ENCODE measurements at places on chromosomes 16 and 17. TPM values are rescaled to one million over a fixed set of nuclear protein-coding genes. Genes with fewer than 3 reads are reported as not detected.

SLC22A31 gene
- not detected for total RNA-seq

TMEM92 gene
- total RNA-seq, result under 0.01 TPM

SPATA32 gene
- total RNA-seq, result not detected

GP2 gene
- not detected for total RNA-seq

CACNG3 gene
- total RNA-seq, result not detected

CCL2 gene
- total RNA-seq, result 102 TPM

HIGD1B gene
- total RNA-seq, result not detected

ALOX12 gene
- total RNA-seq, result not detected

BORCS6 gene
- total RNA-seq, result 7.8 TPM

ZNF19 gene
- total RNA-seq, result 1.3 TPM

PRSS22 gene
- total RNA-seq, result not detected

HS3ST2 gene
- total RNA-seq, result 0.13 TPM

LPCAT2 gene
- total RNA-seq, result 5.9 TPM

AIPL1 gene
- total RNA-seq, result not detected

HSF4 gene
- total RNA-seq, result 1.1 TPM

KRTAP4-11 gene
- not detected for total RNA-seq

VWA3A gene
- total RNA-seq, result not detected

PTX4 gene
- under 0.01 TPM for total RNA-seq

NPIPB13 gene
- 1.6 TPM for total RNA-seq

CDK5R1 gene
- total RNA-seq, result 1.6 TPM

IRX3 gene
- 0.63 TPM for total RNA-seq

IL17C gene
- total RNA-seq, result not detected

CDH5 gene
- 263 TPM for total RNA-seq

KRTAP2-3 gene
- total RNA-seq, result not detected

KCNJ12 gene
- 0.25 TPM for total RNA-seq

CCL5 gene
- 0.39 TPM for total RNA-seq

CCDC78 gene
- total RNA-seq, result 0.76 TPM

CA5A gene
- total RNA-seq, result not detected

TBC1D3 gene
- total RNA-seq, result not detected

ZFP1 gene
- total RNA-seq, result 7.7 TPM

All from dermis microvascular lymphatic vessel endothelial cell (primary cell).